ENCODE measurements at places on chromosomes 12 and 14.
A peak's percentile ranks its signal among the peaks of the same experiment; 100 is the strongest.

GRCh38 chr14:102775855-102776760 lies 1.1 kb upstream of the TRAF3 start:
- DNase-seq, result no peak

DNA sequence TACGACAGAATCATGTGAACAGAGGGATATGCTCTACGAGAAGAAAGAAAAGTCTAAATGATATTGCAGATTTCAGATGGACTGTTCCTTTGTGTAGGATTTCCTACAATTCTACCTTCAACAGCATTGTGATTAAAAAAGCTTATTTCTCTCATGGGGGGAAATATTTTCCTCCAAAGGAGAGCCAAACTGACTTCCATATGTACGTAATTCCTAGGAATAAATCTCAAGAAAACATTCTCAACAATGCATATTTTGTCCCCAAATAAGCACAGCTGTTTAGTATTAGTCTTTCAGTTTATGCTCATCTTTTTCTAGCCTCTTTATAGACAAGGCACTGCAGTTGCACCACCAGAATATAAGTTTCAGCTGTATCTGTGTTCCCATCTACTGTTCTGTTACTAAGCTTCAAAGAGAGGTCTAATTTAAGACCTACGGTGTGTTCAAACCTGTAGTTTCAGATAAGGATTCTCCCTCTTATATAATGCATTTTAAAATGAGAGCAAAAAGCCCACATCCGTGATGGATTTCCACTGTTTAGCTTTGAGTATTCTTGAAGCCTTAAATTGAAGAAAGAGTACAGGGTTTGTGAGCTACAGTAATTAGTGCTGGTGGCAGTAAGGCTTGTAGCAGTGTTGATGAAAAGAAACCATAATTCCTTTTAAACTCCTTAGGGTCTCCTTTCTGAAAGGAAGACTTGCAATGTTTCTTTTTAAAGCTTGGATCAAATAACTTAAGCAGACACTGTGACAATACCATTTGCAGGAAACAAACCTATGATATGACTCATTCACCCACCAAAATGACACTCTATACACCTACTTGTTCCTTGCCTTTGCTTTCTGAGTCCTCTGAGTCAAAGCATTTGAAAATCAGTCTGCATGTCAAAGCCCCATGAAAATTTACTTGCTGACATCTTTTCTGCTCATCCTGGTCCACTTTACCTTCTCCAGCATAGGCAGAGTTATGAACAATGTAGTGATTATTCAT lies 754.1 kb downstream of the NOVA1 start:
- no peak for DNase-seq

- no peak for DNase-seq
Observed at GRCh38 chr12:2449586-2449985, 345.2 kb upstream of the FKBP4 start.

DNA sequence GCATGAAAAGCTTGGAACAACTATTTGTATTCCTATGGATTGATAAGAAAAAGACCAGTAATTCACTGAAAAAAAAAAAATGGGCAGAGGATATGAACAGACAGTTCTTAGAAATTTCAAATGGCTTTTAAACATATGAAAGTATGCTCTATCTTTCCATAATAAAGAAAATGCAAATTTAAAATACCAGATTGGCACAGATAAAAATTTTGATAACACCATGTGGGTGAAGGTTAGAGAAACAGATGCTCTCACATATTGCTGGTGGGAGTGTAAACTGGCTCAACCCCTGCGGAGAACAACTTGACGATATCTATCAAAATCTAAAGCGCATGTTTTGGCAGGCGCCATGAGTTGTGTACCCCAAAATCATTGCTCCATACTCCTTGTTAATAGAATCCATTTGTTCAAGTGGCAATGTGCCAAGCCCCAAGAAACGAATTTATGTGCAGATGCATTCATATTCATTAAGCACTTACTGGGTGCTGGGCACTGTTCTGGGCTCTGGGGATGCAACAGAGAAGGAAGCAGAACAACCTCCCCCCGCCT lies 29.5 kb upstream of the TMPO start:
- no peak for DNase-seq

- no peak for DNase-seq
Observed at GRCh38 chr12:2374092-2374906, 321.5 kb downstream of the CACNA1C start.

DNA sequence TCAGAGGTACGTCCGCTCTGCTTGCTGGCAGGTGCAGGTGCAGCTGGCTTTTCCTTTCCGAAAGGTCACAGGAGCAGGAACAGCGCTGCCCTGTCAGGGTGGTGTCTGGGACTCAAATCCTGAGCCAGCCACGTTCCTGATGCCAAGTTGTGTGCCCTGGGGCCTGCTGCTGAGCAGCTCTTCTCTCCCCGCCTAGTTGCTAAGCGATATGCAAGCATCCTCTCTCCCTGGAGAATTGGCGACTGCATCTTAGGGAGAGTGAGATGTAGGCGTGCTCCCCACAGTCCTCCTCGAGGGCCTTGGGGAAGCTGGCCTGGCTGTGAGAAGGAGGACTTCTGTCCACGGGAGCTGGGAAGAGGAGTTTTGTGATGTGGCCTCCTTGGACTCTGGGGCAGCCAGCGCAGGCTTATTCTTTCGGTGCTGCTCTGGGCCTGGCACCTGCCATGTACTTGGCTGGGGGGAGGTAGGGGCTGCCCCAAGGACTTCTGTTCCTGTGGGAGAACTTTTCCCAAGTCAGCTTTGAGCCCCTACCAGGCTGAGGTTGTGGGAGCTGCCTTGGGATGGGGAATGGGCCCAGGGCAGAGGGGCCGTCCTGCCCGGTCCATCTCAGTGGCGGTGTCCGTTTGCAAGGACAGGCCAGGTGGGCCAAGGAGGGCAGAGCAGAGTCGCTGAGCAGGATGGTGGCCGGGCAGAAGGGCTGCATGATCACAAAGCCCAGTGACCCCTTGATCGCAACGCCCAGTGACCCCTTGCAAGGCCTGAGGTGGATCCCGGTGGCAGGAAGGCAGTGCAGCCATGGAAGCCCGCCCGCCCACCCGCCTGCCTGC lies 183.5 kb downstream of the ADGRD1 start:
- DNase-seq, result no peak

DNA sequence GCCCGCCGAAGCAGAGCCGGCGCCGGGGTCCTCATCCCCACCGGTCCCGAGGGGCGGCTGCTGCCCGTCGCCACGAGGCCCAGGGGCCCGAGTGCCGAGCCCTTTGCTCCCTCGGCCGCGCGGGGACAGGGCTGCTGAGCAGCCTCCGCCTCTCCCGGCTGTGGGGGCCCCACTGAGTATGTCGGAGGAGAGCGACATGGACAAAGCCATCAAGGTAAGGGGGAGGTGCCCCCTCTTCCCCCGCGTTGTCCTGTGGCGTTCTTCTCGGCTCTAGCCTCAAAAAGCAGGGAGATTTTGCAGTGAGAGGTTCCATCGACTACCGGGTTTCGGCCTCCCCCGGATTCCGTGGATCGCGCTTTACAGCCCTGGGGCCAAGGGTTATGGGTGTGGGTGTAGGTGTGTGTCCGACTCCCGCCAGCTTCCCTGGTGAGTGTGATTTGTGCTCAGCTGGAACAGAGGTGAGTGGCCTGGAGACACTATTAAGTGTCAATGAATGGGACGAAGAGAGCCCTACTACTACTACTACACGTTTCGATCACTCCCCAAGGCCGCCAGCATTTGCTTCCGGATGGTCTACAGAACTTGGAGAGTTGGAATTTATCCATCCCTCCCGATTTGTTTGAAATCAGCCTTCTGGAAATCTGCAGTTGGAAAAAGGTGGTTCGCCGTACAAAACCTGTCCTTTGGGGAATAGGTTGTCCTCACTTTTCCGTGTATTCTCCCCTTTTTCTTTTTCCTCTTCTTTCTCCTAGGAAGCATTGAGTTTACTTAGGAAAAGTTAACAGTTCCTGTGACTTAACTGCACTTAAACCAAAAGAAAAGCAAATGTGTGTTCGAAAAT lies 748 bp downstream of the MAPKAPK5 start:
- peak; percentile 36 for DNase-seq

- no peak for DNase-seq
Observed at GRCh38 chr14:43116341-43116740, 1390.7 kb downstream of the FSCB start.

DNA sequence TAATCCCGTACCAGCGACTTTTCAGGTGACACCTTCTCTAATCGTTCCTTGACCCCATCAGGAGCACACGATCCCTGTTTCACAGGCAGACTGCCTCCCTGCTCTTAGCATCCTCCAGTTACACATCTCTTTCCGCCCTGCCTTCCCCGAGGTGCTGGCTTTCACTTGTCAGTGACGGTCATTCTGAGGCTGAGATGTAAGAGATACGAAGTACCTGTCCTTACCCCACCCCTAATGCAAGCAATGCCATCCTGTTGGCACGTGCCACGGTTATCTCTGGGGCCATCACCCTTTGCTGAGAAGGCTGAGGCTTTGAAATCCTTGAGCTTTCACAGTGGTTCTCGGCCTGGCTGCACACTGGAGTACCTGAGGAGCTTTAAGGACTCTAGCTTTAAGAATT lies 24.4 kb downstream of the B4GALNT3 start:
- DNase-seq, result no peak

DNA sequence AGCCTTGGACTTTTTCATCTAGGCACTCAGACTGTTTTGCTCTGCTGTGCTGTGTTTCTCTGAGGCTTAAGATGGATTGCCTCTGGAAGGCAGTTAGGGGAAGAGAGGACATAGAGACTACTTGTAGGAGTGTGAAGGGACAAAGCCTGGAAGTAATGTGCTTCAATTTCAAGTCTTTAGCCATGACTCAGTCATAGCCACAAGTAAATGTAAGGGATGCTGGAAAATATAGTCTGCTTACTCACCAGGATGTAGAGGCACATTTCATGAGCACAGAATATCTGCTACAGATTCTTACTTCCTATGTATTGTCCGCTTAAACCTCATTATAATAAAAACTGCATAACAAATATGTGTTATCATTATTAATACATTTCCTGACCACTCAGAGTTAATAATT lies 794.3 kb upstream of the NOVA1 start:
- DNase-seq, result no peak

- peak; percentile 80 for DNase-seq
Observed at GRCh38 chr12:51820526-51821439, 27.7 kb downstream of the FIGNL2 start.

DNA sequence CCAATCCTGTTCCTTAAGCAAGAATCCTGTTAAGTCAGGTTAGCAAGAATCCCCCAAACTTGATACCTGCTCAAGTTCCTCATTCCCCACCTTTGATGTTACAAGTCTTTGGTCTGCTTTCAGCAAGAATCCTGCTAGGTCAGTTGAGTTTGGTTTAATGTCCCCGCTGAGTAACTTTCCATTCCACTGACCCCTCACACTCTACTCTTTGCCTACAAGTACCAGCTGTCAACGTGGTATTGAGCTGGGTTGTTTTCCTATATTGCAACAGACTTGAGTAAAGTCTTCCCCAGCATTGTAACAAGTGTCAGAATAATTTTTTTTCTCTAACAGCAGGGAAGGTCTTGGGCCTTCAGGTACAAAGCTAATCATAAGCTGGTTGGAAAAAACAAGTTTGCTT lies 6.3 kb downstream of the PPM1H start:
- DNase-seq, result no peak

DNA sequence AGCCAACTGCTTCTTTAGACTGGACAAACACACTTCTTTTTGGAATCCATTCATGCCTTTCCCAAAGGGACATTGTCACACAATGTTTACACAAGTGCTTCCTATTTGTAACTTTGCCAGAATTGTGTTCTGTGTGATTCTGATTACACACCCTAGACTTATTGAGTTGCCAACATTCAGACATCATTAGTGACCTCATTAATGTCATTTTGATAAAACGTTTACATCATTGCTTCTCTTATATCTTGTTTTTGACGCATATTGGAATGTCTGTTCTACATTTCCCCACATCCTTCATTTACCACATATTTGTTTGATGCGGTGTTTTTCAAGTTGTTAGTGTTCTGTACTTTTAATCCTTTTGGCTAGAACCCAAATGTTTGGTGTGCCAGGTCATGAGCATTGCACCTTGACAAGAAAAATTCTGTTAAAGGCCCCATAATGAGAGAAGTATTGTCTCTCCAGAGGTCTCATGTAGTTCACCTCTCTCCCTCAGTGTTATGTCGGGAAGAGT lies 305.5 kb downstream of the AEBP2 start:
- DNase-seq, result no peak

GRCh38 chr14:48936362-48936761 lies 649.8 kb downstream of the RPS29 start:
- DNase-seq, result no peak

DNA sequence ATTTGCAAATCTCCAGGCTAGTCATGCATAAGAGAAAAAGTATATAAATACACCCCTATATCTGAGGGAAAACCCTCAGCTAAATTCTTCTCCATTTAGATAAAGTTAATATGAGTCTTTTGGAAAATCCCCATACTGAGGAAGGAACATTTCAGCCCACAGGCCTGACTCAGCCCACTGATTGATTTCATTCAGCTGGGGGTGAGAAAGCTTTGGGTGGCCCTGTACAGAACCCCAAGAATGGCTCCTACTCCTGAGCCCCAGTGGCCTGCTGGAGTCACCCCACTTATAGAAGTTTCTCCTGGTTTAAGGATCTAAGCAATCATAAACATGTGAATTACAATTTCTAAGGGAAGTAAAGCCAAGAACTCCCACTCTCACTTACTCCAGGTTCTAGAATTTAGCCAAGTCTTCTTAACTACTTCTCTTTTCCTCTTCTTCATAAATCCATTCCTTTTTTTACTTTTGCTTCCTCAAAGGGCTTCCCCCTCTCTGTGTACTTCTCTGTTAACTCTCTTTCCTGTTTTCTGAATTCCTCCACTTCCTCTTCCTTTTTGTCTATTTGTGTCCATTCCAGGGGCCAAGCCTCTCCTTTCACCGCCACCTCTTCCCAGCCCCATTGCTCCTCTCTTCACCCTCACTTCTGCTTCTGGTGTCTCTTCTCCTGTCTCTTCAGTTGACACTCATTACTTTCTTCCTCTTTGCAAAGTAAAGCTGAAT lies 21.0 kb downstream of the RTN1 start:
- DNase-seq, result no peak

DNA sequence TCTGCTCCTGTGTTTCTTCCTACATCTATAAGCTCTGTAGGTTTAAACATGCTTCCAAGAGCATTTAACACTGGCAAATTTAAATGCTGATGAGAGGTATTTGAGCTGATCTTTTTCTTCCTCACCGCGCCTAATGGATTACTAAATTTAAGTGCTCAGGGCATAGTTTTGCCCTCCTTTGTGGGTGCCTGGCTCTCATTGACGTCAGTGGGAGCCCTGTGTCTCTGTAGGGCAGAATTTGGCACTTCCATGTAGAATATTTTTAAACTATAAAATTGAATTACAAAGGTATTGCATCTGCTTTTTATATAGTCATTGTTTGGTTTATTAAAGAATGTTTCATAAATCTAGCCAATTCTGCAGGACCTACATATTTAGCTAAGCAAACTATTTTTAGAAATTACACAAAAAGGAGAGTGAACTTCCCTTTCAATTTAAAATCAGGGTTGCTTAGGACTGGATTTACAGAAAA lies 444.8 kb downstream of the AEBP2 start:
- DNase-seq, result no peak

- no peak for DNase-seq
Observed at GRCh38 chr14:100263141-100263540, 24.2 kb downstream of the YY1 start.

- DNase-seq, result no peak
Observed at GRCh38 chr12:45088608-45089007, 37.7 kb upstream of the DBX2 start.

- DNase-seq, result no peak
Observed at GRCh38 chr12:68497702-68498101, 113.0 kb upstream of the RAP1B start.

GRCh38 chr12:52010692-52011601 lies 4.2 kb downstream of the TAMALIN start:
- DNase-seq, result no peak

All from activated CD4-positive, alpha-beta T cell treated with anti-CD3 and anti-CD28 coated beads, Interleukin-2, amount 50 U/mL, for 48 hours (primary cell).